Urinary bladder (tissue), 4 donors: ENCODE measurements at places on chromosomes 7 and 10. TPM values are rescaled to one million over a fixed set of nuclear protein-coding genes. Genes with fewer than 3 reads are reported as not detected.

DNA sequence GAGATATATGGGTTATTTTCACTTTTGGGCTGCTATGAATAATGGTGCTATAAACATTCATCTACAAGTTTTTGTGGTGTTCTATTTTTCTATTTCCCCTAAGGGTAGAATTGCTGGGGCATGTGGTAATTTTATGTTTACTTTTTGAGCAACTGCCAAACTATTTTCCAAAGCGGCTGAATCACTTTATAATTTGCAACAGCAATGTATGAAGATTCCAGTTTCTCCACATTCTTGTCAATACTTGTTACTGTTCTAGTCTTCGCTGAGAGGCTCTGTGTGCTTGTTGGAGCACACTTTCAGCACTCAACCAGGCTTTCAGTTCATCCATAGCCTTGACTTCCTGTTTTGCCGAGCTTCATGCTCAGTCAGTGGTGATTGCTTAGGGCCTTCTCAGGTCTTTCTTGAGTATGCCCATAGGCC is 39.0 kb downstream of the ADK start:
- peak; percentile 79 for DNase-seq

GRCh38 chr10:26169466-26169865 is 47.1 kb upstream of the GAD2 start:
- no peak for DNase-seq

DNA sequence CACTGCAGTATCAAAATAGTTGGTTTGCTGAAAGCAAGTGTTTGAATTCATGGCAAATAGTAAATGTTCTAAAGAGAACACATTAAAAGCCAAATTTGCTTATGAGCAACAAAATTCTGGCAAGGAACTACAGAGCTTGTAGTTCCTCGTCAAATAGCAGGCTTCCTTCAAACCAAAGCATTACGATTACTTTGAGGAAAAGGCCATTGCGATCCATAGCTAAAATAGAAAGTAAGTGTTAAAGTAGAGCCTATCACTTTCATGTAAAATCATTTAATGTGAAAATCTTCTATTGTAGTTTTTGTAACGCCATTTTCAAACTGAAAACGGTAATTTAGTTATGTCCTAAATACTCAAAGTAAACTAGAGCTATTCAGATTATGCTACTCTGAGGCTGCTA is 20.1 kb downstream of the CACNA2D1 start:
- no peak for DNase-seq

- no peak for DNase-seq
Observed at GRCh38 chr10:35577926-35578617, 27.1 kb upstream of the GJD4 start.

Gene GJD4
- total RNA-seq = not detected

Gene ANKRD1
- 6.8 TPM for total RNA-seq

Gene CCDC146
- 25.7 TPM for total RNA-seq

Gene DGKI
- 13.3 TPM for total RNA-seq

GRCh38 chr7:117012284-117012683 is 59.0 kb downstream of the ST7 start:
- no peak for DNase-seq

Gene ARHGAP19
- total RNA-seq = 21.3 TPM

Gene DKK1
- total RNA-seq = 4.6 TPM

DNA sequence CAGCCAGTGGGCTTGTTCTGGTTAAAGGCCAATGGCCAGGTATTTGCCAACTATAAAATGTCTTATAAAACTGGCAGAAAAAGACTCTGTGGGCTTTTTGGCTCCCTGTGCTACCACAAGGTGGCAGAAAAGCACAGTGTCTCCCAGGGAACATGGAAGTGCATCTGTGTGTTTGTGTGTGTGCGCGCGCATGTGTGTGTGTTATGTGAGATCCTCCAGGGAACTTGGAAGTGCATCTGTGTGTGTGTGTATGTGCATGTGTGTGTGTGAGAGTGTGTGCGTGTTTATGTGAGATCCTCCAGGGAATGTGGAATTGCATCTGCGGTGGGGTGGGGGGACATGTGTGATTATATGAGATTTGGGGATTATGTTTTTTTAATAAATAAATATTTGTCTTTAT is 30.2 kb upstream of the ABI1 start:
- DNase-seq = no peak

- no peak for DNase-seq
Observed at GRCh38 chr10:119368991-119369869, 161.9 kb downstream of the GRK5 start.

Gene CCL26
- total RNA-seq = 1.5 TPM

Gene ZNF853
- 6.6 TPM for total RNA-seq

GRCh38 chr7:154965014-154965413 is 37.9 kb downstream of the PAXIP1 start:
- DNase-seq = no peak

Gene SPDYE1
- total RNA-seq = not detected

Gene EGR2
- 2.3 TPM for total RNA-seq

GRCh38 chr7:159000859-159001435 is 143.7 kb downstream of the VIPR2 start:
- DNase-seq = no peak

DNA sequence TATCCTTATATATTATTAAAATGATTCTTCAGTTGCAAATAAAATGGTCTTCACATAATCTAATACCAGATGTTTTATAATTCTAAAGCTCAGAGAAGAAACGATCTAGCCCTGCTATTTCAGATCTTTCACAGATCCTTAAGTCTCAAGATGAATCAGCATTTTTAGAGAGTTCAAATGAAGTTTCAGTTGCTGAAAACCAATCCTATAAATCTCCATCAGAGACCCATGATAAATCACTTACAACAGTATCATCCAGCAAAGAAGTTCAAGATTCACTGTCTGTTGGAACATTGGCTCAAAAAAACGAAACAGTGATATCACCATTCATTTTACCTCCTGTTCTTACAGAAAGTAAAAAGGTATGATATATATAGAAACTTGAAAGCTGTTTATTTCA is 137.0 kb downstream of the CCDC7 start:
- DNase-seq = no peak

- no peak for DNase-seq
Observed at GRCh38 chr7:31333291-31333690, 7.2 kb downstream of the NEUROD6 start.

Gene ADIRF
- 112 TPM for total RNA-seq

Gene NPC1L1
- not detected for total RNA-seq
